ENCODE measurements at places on chromosomes 2 and 18.

GRCh38 chr2:211879323-211879722, 659.3 kb downstream of the ERBB4 start:
- no peak for DNase-seq

- DNase-seq, result no peak
Measured at GRCh38 chr2:172084645-172085459, 455 bp upstream of the DLX1 start.

DNA sequence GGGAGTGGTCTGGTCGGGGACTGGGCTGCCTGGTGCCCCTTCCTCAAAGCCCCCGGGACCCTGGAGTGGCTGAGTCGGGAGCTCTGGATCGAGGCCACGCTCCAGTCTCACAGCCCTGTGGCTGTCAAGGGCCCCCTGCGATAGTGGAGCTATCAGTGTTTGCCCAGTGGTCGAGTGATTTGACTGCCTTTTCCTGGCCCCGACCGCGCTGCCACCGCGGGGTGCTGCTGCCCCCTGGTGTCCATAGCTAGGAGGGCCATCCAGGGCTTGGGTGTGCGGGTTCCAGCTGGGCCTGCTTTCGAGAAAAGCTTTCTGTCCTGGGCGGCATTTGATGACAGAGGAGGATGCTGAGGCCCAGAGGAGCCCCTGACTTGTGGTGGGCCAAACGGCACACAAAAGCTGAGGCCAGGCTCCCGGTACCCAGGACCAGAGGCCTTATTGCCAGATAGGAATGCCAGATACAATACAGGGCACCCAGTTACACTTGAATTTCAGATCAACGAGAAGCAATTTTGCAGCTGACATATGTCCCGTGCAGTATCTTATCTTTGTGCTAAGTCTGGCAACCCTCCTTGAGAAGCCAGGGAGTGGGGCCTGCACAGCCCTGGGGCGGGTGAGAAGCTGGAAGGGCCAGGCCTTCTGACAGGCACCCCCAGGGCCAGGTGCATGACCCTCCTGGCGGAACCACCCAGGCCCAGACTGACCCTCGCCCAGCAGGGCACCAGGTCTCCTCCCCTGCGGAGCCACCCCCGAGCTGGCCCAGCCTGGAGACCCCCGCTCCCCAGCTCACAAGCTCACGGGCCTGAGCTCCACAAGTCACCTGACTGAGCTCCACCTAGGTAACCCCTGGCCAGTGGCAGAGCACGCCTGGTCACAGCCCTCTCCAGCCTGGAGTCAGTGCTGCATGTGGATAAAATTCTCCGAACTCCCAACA, 13.0 kb downstream of the ODC1 start:
- peak; percentile 67 for DNase-seq

- no peak for DNase-seq
Measured at GRCh38 chr2:54701029-54701428, 22.4 kb upstream of the EML6 start.

GRCh38 chr2:225272173-225272572, 127.3 kb upstream of the NYAP2 start:
- DNase-seq, result no peak

- no peak for DNase-seq
Measured at GRCh38 chr2:219570194-219570923, 980 bp downstream of the OBSL1 start.

DNA sequence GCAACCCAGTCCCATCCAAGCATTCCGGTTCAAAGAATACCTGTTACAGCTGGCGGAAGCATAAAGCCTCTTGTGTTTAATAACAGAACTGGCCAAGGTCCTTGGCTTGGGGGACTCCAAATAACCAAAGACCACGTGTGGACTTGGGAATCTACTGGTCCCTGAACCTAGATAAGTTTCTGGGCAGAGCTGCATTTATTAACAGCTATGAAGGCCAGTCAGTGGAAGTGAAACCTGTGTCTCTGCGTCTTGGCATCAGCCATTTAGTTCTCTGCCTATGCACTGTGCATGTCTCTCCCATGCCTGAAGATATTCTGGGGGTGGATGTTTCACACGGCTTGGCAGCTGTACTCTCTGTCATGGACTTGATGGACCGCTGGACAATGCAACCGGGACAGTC, 137.7 kb downstream of the CCBE1 start:
- DNase-seq, result no peak

DNA sequence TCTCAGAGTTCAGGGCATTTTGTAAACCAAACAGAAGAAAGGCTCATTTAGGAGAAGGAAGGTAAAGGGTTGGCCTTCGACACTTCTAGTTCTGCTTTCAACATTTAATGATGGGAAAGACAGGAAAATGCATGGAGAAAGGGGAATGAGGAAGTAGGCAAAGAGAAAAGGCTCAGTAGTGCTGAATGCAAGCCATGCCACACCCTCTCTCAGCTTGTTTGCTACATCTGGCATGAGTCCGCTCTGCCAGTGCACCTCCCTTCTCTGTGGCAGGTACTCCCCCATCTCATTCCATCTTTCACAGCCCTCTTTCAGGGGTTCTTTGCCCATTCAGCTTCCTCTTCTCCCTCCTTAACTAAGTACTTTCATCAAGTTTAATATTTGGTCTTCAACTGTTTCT, 120.9 kb upstream of the ITGB6 start:
- DNase-seq, result no peak

DNA sequence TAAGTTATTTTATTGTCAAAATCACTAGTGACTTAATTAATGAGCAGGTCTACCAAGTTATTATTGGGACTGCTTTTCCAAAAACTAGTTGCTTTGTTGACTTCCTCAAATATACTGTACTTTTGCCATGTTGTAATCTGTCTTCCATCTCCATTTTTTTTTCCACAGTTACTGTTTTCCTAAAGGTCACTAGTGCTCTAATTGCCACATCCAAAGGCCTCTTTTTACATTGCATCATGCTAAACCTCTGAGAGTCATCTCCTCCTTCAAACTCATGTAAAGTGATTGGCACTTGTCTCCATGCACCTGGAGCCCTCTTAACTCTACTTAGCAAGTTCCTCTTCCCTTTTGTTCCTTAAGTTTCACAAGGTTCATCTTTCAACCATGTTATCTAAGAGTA, 11.8 kb downstream of the PMAIP1 start:
- DNase-seq, result no peak

GRCh38 chr2:37688771-37689468, 17.5 kb upstream of the CDC42EP3 start:
- no peak for DNase-seq

- no peak for DNase-seq
Measured at GRCh38 chr2:127404466-127405254, 13.6 kb upstream of the PROC start.

DNA sequence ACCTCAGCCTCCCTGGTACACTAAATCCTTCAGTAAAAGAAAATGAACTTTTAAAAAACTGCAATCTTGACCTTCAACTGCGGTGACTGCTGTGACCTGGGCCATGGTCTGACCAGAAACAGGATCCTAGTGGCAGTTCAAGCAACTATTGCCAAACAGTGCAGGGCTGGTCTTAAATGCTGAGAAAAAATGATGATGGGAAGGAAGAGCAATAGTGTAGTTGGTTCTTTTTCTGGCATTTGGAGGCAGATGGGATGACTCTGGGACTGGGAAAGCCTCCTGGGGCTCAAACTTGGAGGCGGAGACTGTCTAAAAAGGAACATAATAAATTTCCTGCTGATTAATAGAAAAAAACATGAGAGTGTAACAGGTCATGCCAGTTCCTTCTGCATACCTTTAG, 45.4 kb downstream of the CHN1 start:
- no peak for DNase-seq

DNA sequence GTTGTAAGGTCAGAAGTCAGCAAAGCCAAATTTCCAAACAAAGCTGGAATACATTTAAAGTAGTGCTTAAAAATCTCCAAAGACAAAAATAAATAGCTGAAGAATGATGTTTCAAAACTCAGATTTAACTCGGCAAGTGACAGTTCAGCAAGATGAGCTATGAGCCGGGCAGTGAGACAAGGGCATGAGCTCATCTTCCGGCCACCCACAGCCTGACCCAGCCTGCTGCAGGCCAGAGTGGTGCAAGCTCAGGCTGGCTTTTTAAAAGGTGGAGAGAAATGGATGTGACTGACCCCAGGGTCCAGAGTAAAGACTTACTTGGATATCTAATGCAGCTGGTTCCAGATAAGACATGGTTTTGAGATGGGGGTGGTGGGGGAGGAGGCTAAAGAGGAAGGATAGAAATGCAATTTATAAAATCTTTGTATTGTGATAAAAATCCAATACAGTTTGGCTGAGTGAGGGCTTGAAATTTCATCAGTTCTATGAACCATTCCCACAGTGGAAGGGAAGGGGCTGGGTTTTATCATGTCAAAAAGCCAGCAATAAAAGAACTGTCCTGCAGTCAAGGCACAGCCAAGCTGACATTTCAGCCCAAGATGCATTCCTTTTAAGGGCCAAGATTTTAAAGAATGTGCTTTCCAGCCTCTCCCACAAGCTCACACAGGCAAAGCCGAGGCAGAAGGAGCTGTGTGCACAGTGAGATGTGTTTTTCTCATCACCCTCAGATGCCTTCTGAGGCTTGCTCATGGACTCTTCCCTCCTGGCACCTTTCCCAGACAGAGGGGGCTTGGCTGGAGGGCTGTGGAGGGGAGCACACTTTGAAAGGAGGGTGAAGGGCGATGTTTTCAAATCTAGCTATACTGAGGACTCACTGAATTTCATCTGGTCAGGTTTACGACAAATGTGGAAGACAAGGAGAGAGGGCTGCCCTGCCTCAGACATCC, 97.9 kb upstream of the KLHL29 start:
- no peak for DNase-seq

All from stimulated activated CD8-positive, alpha-beta memory T cell treated with anti-CD3 and anti-CD28 coated beads, Interleukin-4, amount 100 ng/mL, for 4 hours (primary cell).